ENCODE measurements at places on chromosomes 12 and 14. TPM values are rescaled to one million over a fixed set of nuclear protein-coding genes. Genes with fewer than 3 reads are reported as not detected.

Gene OAS1
- 4.8 TPM for polyA plus RNA-seq

Gene KRT6C
- polyA plus RNA-seq = not detected

Gene GPR135
- polyA plus RNA-seq = 6.0 TPM

Gene TAS2R7
- not detected for polyA plus RNA-seq

Measured in left lung (tissue), 14 donors.